ENCODE measurements at places on chromosomes 3 and 15.
A peak's percentile ranks its signal among the peaks of the same experiment; 100 is the strongest.

- DNase-seq = no peak
Observed at GRCh38 chr3:25427942-25428788, at the start of gene RARB. TSS of gene RARB (plus strand) at chr3:25428263. CDS start at chr3:25428732, 469 bp downstream.

DNA sequence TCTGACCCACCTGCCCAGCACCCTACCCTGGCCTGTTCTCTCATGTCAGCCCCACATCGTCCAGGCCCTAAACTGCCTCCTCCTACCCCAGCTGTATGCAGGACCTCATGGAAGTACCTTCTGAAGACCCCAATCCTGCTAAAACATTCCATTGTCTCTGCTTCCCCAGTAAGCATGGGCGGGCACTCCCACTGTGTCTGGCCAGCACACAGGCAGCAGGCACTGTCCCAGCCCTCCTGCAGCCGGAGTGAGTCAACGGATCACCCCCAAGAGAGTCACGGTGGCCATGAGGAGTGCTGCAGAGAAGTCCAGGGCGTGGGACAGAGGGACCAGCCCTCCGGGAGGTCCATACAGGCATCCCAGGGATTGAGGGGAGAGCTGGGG is 36.4 kb upstream of the SLCO2A1 start:
- DNase-seq = no peak

- no peak for DNase-seq
Observed at GRCh38 chr3:54599716-54600115, 328.1 kb downstream of the LRTM1 start.

DNA sequence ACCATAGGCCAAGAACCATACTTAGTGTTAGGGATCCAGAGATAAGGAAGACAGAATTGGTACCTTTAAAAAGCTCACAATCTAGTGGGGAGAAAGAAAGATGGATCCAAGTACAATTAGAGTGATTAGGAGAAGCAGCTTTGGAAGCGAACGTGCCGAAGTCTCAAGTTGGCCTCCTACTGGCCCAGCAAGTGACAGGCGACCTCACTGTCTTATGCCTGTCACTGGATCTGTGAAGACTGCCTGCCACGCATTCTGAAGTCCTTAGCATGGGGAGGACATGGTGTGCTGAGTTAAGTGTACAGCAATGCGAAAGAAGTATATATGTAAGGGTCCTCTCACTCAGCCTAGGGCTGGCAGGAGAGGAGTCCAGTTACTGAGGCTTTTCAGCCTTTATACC is 141.0 kb downstream of the GABRB3 start:
- no peak for DNase-seq

- DNase-seq = no peak
Observed at GRCh38 chr3:71318458-71318827, 265.1 kb downstream of the FOXP1 start.

GRCh38 chr3:190180268-190180667 is 59.6 kb upstream of the P3H2 start:
- DNase-seq = no peak

GRCh38 chr15:30992249-30992864 is 929 bp upstream of the MTMR10 start:
- DNase-seq = no peak

GRCh38 chr15:39313467-39313866 is 267.4 kb upstream of the THBS1 start:
- DNase-seq = no peak

DNA sequence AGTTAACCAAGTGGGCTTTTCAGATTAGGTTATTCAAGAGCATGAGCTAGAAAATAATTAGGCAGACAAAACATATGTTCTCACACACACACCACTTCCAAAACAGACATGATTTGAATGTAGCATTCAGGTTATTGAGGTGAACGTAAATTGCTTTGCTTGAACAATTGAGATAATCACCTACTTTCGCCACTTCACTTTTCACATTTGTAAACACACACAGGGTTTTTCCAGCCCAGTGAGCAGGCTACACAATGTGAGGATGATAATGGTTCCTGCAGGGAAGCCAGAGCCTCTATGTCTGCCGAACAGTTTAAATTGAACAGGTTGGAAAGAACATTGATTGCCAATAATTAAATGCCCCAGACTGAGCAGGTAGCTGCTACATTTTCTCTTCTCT is 560.8 kb downstream of the OCA2 start:
- DNase-seq = no peak

DNA sequence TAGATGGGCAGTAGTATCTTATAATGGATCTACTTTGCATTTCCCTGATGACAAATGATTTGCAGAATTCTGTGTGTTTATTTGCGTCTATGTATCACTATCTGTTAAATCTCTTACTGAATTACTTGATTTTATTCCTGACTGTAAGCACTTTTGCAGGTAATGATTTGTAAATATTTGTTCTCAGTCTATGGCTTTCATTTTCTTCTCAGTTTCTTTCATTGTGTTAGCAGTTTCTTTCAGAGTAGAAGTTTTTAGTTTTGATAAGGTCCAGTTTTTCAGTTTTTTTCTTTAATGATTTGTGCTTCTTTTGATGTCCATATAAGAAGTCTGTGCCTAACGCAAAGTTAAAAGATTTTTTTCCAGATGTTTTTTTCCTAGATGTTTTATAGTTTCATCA is 12.9 kb downstream of the SLC25A36 start:
- DNase-seq = no peak

DNA sequence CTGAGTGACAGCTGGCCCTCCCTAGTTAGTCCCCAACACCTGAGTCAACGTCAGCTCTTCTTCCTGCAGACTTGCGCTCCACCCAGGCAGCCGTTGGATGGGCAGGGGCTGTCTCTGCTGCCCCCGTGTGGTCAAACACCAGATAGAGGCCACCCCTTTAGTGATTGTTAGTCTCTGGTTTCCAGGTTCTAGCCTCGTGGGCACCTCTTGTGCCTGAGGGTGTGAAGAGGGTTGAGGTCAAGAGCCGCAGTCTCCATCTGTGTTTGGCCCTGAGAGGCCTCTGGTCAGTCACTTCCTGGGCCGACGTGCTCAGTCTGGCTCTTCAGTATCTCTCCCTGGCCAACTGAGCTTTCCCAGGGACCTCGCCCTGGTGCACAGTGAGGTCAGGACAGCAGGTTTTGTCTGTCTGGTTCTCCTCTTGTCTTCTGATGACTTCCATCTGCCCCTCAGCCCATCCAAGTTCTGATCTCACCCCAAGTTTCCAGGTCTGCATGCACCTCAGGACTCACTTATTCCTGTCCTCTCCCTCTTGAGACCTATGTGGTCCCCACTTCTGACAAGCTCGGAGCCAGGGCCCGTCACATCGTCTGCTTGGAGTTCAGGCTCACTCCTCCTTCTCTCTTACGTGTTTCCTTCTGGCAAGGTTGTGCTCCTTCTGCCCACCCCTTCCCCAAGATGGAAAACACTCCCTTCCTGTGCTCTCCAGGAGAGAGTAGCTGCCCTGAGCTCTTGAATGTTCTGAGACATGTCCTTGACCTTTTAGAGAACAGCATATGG is 20.9 kb downstream of the CD276 start:
- peak; percentile 37 for DNase-seq

DNA sequence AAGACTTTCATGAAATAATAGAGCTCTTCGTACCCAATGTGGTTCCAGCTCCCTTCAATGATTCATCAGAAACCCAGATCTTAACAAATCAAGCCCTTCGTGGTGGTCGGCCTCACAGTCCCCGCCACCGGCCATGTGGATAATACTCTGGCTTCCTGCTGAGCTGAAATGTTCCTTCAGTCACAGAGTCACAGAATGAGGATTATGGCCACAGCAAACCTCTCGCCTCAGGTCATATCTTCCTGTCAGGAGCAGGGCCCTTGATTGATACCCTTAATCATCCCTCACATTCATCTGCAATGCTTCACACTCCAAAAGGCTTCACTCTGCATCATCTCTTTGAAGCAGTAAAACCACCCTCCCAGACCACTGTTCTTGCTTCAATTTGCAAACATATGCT is 452.6 kb downstream of the OCA2 start:
- no peak for DNase-seq

GRCh38 chr3:67083277-67083676 is 85.2 kb downstream of the KBTBD8 start:
- peak; percentile 21 for DNase-seq

- DNase-seq = no peak
Observed at GRCh38 chr3:11622586-11623550, 20.8 kb downstream of the VGLL4 start.

DNA sequence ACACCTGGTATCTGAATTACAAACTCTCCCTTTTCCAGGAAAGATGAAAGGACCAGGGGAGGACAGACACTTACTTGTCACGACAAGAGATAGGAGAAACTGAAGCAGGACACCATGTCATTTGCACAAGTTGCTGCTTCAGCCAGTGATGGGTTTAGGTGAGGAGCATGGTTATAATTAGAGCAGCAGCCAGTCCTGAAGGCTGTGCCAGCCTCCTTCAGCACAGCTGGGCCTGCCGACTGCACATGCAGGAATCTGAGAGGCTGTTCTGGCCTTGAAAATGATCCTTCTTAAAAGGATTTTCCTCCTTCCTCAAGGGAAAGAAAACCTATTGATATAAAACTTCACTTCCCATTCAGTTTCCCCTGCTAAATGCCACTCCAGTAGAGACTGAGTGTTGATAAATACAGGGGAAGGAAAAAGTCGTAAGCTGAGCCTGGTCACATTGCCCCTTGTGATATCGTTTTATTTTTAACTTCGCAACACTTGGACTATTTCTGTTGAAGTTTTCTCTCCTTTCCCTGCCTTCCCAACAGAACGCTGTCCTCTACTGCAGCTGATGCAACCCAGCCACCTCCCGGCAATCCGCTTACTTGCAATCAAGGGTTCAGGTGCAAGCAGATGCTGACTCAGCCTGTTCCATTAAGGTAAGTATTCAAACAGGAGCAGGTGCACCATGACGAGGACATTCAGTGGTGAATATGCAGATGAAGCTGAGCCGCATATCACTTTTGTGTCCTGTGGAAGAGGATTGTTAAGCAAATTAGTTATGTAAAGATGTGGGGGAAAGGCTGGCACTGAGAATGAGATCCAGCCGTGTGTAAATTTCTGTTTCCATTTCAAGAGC is at the start of gene FBXO40:
Gene FBXO40, plus strand, starts transcription at position 524 of the 847 bp plus-strand sequence. CDS start 27,197 bp downstream, outside the sequence.
- DNase-seq = no peak

DNA sequence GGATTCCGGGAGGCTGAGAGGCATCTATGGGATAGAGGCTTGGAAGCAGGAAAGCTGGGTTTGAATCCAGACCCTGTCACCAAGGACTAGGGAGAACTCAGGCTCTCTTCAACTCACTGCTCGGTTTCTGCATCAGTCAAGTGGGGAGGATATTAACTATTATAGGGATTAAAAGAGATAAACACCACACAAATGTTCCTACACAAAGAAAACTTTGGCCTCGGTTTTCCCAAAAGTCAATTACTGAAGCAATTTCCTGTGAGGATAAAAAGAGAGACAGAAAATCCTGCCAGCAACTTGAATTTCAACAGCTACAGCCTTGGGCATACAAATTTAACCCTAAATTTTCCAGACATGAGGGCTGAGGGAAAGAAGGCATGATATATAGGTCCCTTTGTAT is 36.0 kb downstream of the ITGB5 start:
- no peak for DNase-seq

Data from stimulated activated CD4-positive, alpha-beta T cell treated with anti-CD3 and anti-CD28 coated beads, TNF-alpha, amount 100 ng/mL, for 48 hours (primary cell).